ENCODE measurements at places on chromosomes 3 and 15. TPM values are rescaled to one million over a fixed set of nuclear protein-coding genes. Genes with fewer than 3 reads are reported as not detected.

DNA sequence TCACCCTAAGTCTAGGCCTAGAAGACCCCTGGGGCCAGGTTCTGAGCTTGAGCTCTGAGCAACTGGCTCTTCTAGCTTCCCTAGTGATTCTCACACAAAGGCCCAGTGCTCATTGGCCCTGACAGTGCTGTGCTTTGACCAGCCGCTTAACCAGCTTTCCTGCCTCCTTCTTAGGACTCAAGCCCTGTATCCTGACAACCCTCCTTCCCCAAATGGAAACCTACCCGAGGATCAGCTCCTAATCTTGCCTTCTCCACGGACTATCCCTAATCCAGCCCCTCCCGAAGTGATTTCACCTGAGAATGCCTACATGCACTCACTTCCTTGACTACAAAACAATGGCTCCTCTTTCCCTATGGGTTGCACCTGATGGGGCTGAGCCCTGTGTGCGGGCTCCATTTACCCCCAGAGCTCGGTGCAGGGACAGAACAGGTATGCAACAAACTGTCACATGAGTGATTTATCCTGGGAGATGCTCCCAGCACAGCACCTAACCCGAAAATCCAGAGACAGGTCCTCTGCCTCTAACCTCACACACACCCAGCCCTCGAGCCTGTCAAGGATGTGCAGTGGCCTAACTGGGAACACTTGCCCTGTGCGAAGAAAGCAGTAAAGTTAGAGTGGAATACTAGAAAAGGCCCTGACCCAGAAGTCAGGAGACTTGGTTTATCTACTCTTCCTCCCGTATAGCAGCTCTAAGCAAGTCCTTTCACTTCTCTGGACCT is 2.3 kb downstream of the MEGF11 start:
- H3K4me3 ChIP-seq = no peak overlapping the region
- no peaks in the 10 kb centered on the region for H3K36me3 ChIP-seq
- H3K27ac ChIP-seq = no peak overlapping the region
- peaks cover 78% of the 10 kb centered on the region for H3K27me3 ChIP-seq

DNA sequence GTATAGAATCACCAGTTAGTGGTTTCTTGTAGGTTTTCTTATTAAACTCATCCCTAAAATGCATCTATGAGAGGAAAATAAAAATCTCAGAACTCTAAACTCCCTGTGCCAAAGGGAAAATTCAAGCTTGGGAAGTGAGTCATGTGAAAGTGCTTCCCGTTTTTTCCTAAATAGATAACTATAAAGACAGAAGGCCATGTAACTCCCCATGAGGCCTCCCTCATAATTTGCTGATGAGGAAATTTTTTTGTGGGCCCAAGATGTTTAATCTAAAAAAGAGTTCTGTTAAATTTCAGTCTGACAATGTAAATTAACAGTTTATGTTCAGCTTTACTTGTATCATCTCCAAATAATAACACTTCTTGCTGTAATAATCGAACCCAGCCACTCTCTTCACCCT is 1273.9 kb downstream of the OTOL1 start:
- peak; percentile 19 for DNase-seq
- H3K27me3 ChIP-seq = no peaks in the 10 kb centered on the region
- no peak overlapping the region for H3K27ac ChIP-seq

GRCh38 chr3:15040844-15041243 is 24.3 kb downstream of the MRPS25 start:
- no peak overlapping the region for H3K4me3 ChIP-seq
- H3K4me1 ChIP-seq = peaks cover 4% of the 10 kb centered on the region
- peaks cover 59% of the 10 kb centered on the region for H3K36me3 ChIP-seq
- H3K27ac ChIP-seq = no peak overlapping the region
- DNase-seq = no peak

DNA sequence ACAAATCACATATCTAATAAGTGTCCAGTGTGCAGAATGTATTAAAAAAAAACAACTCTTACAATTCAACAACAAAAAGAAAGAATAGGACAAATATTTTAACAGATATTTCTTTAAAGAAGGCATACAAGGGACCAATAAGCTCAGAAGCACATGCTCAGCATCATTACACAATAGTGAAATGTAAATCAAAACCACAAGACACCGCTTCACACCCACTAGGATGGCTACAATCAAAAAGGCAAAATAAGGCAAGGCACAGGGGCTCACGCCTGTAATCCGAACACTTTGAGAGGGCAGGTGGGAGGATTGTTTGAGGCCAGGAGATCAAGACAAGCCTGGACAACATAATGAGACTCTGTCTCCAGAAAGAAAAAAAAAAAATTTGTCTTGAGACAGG is 255.6 kb downstream of the MAGI1 start:
- no peaks in the 10 kb centered on the region for H3K27me3 ChIP-seq
- DNase-seq = peak; percentile 11
- no peak overlapping the region for H3K4me3 ChIP-seq
- H3K27ac ChIP-seq = no peak overlapping the region

GRCh38 chr15:73602992-73603391 is 30.2 kb downstream of the NPTN start:
- H3K36me3 ChIP-seq = no peaks in the 10 kb centered on the region
- DNase-seq = no peak
- H3K4me3 ChIP-seq = no peak overlapping the region
- peaks cover 36% of the 10 kb centered on the region for H3K4me1 ChIP-seq

GRCh38 chr15:94205366-94205765 is 26.0 kb upstream of the MCTP2 start:
- no peak overlapping the region for H3K27ac ChIP-seq
- H3K27me3 ChIP-seq = no peaks in the 10 kb centered on the region

DNA sequence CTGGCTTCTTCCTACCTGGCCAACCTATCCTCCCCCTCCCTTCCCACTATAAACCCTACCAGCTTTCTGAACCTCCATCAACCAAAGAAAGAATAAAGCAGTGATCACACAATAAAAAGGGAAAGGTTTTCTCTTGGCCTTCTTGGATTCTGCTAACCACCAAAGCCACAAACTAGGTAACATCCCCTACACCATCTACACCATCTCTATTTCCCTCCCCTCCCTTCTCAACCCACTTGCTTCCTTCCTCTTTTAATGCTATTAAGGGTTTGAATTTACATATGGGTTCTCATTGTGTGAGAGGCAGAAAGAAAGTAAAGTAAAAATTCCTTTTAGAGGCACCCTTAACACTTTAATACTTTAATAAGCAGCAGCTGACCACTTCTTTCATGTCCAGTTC is 25.8 kb upstream of the RSL24D1 start:
- no peak for DNase-seq
- peaks cover 11% of the 10 kb centered on the region for H3K4me1 ChIP-seq
- H3K4me3 ChIP-seq = no peak overlapping the region
- no peaks in the 10 kb centered on the region for H3K27me3 ChIP-seq
- no peak overlapping the region for H3K27ac ChIP-seq
- H3K36me3 ChIP-seq = peaks cover 1% of the 10 kb centered on the region

GRCh38 chr3:13858768-13859520 is 20.9 kb downstream of the WNT7A start:
- no peak for DNase-seq
- no peaks in the 10 kb centered on the region for H3K36me3 ChIP-seq
- no peak overlapping the region for H3K4me3 ChIP-seq

DNA sequence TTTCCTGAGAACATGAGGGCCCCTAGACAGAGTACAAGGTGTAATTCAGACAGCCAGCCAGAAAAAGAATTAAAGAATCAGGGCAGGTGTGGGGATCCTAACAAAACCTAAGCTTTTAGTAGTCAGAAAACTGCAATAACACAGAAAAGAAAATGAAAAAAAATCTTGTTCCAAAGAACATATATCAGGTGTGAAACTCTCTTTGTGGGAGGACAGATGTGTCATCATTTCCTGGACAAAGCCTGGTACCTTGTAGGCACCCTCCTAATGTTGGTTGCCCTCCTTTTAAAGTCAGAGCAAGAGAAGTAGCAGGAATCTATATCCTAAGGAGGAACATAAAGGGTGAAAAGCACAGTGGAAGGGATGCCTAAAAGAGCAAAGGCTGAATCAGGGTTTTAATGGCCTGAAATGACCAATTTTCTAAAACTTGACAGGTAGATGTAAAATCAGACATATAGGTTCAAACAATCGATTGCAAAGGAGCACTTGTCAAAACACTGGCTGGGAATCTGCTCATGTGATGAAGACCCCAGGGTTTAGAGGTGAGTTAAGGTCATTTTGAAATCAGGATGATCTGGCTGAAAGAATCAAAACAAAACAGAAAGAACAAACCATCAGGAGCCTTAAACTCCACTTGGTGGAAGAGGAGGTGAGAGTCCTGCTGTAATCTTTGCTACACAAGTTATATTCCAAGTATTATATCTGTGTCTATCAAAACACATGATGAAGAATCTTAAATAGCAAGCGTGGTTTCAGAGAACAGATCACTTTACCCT is 54.9 kb downstream of the TGFBR2 start:
- no peak overlapping the region for H3K27ac ChIP-seq
- no peaks in the 10 kb centered on the region for H3K27me3 ChIP-seq
- no peak overlapping the region for H3K4me3 ChIP-seq
- peaks cover 9% of the 10 kb centered on the region for H3K36me3 ChIP-seq

- H3K36me3 ChIP-seq = no peaks in the 10 kb centered on the region
- H3K4me3 ChIP-seq = no peak overlapping the region
- DNase-seq = peak; percentile 30
Measured at GRCh38 chr15:60745469-60746061, 266.6 kb upstream of the ICE2 start.

GRCh38 chr15:92407916-92408315 is 14.2 kb downstream of the ST8SIA2 start:
- H3K4me3 ChIP-seq = no peak overlapping the region
- no peaks in the 10 kb centered on the region for H3K4me1 ChIP-seq
- H3K27ac ChIP-seq = no peak overlapping the region
- no peaks in the 10 kb centered on the region for H3K27me3 ChIP-seq
- H3K36me3 ChIP-seq = no peaks in the 10 kb centered on the region
- DNase-seq = no peak

- peaks cover 2% of the 10 kb centered on the region for H3K4me1 ChIP-seq
- H3K27me3 ChIP-seq = no peaks in the 10 kb centered on the region
- DNase-seq = no peak
- H3K4me3 ChIP-seq = peak overlapping the region; percentile 92
- no peaks in the 10 kb centered on the region for H3K36me3 ChIP-seq
Measured at GRCh38 chr15:30992249-30992864, 929 bp upstream of the MTMR10 start.

DNA sequence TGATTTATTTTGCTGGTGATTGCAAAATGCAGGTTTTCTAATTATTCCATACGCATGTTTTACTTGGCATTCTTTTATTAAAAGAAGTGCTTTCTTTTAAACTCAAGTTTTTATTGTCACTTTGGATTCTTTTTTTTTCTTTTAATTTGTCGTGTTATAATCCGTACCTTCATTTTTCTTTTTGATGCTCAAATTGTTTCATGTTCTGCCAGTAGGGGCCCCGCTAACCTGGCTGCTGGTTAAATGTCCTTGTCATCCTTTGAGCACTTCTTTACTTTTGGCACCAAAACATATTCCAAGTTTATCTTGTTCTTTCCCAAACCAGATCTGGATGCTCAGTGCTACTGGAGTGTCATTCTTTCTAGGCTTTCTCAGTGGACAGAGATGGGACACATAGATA is 31.6 kb downstream of the MED12L start:
- DNase-seq = no peak
- peaks cover 10% of the 10 kb centered on the region for H3K27me3 ChIP-seq
- H3K4me3 ChIP-seq = no peak overlapping the region

- peaks cover 4% of the 10 kb centered on the region for H3K4me1 ChIP-seq
- H3K27ac ChIP-seq = no peak overlapping the region
- no peak overlapping the region for H3K4me3 ChIP-seq
- H3K27me3 ChIP-seq = no peaks in the 10 kb centered on the region
Measured at GRCh38 chr15:63763476-63764123, 70.1 kb downstream of the HERC1 start.

- H3K36me3 ChIP-seq = no peaks in the 10 kb centered on the region
- peak overlapping the region; percentile 90 for H3K27ac ChIP-seq
- peaks cover 24% of the 10 kb centered on the region for H3K4me1 ChIP-seq
- no peak overlapping the region for H3K4me3 ChIP-seq
- H3K27me3 ChIP-seq = no peaks in the 10 kb centered on the region
Measured at GRCh38 chr3:100042166-100042981, 71.9 kb downstream of the FILIP1L start.

DNA sequence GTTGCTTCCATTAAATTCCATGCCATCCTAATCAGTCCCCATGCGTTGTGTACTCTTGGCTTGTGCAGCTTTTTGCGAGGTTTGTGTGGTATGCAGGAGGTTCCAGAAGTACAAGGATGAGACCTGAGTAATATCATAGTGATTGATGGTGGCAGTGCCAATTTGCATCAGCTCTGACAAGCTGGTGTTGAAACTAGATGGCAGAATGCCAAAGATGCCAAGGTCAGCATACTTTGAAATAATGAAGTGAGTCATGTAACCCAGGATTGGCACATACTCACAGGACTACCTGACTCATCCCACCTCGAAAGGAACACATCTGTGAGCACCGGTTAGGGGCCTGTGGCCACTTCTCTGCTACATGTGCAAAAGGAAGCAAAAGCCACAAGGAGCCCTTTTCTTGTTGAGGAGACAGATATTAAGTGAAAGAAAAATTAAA is 14.3 kb downstream of the KAT2B start:
- H3K4me3 ChIP-seq = no peak overlapping the region
- DNase-seq = peak; percentile 78
- H3K4me1 ChIP-seq = peaks cover 13% of the 10 kb centered on the region
- no peaks in the 10 kb centered on the region for H3K27me3 ChIP-seq

DNA sequence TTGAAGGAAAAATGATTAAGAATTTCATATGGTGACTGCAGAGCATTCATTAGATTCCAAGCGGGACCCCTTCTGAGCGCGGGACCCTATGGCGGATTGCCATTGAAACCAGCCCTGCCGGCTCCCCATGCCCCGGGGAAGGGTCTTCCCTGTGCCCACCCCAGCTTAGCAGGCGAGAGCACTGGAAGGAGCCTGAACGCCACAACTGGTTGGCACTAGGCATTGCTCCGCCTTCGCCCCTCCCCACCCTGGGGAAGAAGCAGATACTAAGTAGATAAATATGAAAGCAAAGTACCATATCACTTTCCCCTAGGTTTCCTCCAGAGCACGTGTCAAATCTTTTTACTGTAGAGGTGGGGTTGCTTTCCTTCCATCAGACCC is 70.7 kb downstream of the CYP19A1 start:
- no peak overlapping the region for H3K27ac ChIP-seq
- H3K27me3 ChIP-seq = peaks cover 72% of the 10 kb centered on the region
- H3K4me3 ChIP-seq = peak overlapping the region; percentile 6
- no peaks in the 10 kb centered on the region for H3K36me3 ChIP-seq

GRCh38 chr15:88255484-88256278 is 858 bp downstream of the NTRK3 start:
- peaks cover 3% of the 10 kb centered on the region for H3K4me1 ChIP-seq
- H3K27me3 ChIP-seq = peaks cover 43% of the 10 kb centered on the region
- H3K27ac ChIP-seq = no peak overlapping the region
- peak; percentile 20 for DNase-seq
- no peak overlapping the region for H3K4me3 ChIP-seq
- no peaks in the 10 kb centered on the region for H3K36me3 ChIP-seq

GRCh38 chr3:56192001-56192400 is 276.3 kb downstream of the ERC2 start:
- H3K36me3 ChIP-seq = no peaks in the 10 kb centered on the region
- H3K4me1 ChIP-seq = no peaks in the 10 kb centered on the region
- H3K4me3 ChIP-seq = no peak overlapping the region
- no peak overlapping the region for H3K27ac ChIP-seq

Gene SLCO2A1
- under 0.01 TPM for total RNA-seq

Gene ACVR2B
- total RNA-seq = 1.3 TPM

Gene MYL3
- not detected for total RNA-seq

Gene ST3GAL6
- total RNA-seq = 1.4 TPM
